Omental fat pad (tissue), 4 donors: ENCODE measurements at places on chromosomes 5 and 9. TPM values are rescaled to one million over a fixed set of nuclear protein-coding genes. Genes with fewer than 3 reads are reported as not detected.

- no peak for DNase-seq
These were observed 148.3 kb upstream of the IER5L start for GRCh38 chr9:129326061-129327005.

GRCh38 chr5:138752341-138752950, 779 bp upstream of the CTNNA1 start:
- no peak for DNase-seq

- no peak for DNase-seq
These were observed 27.6 kb downstream of the ATP10B start for GRCh38 chr5:160824301-160825001.

The ACOT12 gene
- total RNA-seq: not detected
